CD4-positive, CD25-positive, alpha-beta regulatory T cell (primary cell): ENCODE measurements at places on chromosomes 5 and 9. TPM values are rescaled to one million over a fixed set of nuclear protein-coding genes. Genes with fewer than 3 reads are reported as not detected.
A peak's percentile ranks its signal among the peaks of the same experiment; 100 is the strongest.

Gene ZBED3
- total RNA-seq, result 0.59 TPM

Gene GMCL2
- total RNA-seq, result not detected

Gene C8G
- 1.1 TPM for total RNA-seq

Gene INSL6
- not detected for total RNA-seq

Gene ADAMTS19
- not detected for total RNA-seq

Gene TRIM32
- 19.9 TPM for total RNA-seq

Gene FST
- total RNA-seq, result not detected

Gene PRSS3
- not detected for total RNA-seq

Gene UNC13B
- total RNA-seq, result 0.96 TPM

Gene GARNL3
- 4.3 TPM for total RNA-seq

Gene GNPDA1
- 7.7 TPM for total RNA-seq

Gene KCNV2
- not detected for total RNA-seq

Gene HARS2
- 29.8 TPM for total RNA-seq

- DNase-seq, result no peak
These were observed 44.8 kb downstream of the EHMT1 start for GRCh38 chr9:137663584-137663983.

DNA sequence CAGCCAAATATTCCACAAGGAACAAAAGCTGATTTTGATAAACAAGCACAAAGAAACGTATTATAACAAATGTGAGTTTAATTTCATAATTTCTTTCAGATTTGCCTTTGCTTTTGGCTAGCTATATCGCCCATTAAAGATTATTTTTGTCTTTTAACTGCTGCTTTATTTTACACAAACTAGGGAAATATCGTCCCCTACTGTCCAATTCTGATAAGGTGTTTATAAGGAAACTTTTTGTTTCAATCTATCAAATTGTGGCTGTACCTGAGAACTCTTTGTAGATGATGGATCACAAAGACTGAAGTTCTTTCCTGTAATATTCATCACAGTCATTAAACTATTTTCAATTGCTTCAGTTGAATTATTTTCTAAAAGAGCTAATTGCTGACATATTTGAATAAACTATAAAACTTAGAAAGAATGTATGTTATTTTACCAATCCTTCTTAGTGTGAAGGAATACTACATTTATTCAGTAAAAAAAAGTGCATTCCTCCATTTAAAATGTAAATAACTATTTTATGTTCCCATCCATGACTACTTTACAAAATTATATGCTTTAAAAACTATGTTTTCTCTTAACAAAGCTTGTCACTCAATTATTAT is 431.3 kb upstream of the ITGA1 start:
- DNase-seq, result no peak

- no peak for DNase-seq
These were observed 180.9 kb downstream of the ZNF462 start for GRCh38 chr9:107043886-107044285.

- no peak for DNase-seq
These were observed 25.3 kb upstream of the COL5A1 start for GRCh38 chr9:134616341-134616740.

GRCh38 chr5:107072440-107072839 is 598.3 kb downstream of the EFNA5 start:
- no peak for DNase-seq

DNA sequence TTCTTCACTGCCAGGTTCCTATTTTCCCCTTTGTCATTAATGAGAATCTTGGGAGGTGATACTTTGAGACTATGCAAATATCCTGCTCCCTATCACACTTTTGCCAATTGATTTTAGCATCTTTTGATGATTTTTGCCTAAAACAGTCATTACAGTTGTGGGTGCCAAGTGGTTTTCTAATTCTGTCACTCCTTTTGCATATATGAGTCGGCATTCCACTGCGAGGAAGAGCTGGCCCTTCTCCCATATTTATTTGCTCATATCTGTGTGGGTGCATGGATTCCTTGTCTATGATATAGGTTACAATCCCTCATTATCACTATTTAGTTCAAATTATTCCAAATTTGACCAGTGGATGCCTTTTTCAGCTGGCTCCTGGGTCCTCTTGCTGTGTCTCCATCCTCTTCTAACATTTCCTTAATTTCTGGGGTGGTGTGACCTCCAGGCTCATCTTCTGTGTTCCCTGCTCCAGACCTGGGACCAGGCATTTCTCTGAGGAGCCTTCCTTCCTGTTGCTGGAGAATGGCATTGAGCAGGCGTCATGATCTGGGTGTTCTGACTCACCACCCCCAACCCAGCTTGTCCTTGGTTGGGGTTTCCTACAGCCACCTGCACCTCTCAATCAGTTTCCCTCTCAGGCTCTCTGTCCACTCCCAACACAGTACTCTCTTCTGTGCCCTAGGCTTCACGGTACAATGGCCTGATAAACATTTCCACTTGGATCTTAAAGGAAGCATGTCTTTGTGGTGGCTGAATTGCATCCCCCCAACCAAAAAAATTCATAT is 106.7 kb downstream of the NXNL2 start:
- no peak for DNase-seq

DNA sequence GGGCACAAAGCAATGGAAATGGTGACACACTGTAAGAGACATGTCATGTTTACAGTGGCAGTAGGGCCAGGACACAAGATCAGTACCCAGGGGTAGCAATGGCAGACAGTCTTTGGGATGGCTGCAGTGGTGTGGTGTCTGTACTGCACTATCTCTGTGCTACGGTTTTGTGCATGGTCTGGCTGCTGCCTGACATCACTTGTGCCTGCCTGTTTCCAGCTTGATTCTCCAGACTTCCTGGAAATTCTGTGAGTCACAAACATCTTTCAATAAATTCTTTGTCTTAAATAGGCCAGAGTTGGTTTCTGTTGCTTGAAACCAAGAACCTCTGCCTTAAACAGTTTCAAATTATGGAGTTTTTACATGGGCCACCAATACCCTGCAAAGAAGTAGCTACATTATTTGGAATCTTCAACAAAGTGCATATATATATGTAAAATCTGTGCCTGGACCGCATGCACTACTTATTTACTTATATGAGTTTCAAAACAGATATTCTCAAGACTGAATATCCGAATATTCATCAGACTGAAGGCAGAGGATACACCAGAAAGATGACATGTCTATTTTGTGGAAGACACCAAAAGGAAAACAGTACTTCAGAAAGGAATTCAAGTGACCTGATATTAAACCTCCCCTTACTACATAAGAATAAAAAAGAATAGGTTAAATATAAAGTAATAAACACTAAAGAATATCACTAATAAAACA is 188.1 kb downstream of the RFX3 start:
- peak; percentile 18 for DNase-seq

DNA sequence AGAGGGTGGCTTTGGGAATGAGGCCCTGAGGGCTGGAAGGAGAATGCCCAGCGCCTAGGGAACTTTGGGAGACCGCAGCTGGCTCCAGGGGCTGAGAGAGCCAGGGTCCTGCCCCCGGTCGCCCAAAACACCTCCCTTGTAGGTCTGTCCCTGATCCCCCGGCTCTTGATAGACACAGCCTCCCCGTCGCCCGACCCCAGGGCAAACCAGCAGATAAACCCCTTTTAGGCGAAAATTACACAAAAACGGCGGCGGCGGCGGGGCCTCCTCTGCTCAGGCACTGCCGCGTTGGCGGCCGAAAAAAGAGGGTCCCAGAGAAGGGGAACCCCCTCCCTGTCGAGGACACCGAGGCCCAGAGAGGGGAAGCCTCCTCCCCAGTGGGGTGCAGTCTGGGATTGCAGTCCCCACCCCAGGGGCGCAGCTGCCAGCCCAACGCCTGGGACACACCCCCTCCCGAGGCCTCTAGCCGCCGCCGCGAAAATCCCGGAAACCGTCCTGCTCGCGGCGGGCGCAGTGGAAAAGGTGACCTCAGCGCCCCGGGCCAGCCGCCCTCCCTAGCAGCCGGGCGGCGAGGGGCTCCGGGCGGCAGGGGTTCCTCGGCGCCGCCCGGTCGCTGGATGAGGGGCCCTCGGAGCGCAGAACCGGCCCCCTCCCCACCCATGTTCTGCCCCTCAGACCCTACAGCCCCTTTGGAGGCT is 3.1 kb upstream of the BARX1 start:
- DNase-seq, result no peak

GRCh38 chr9:110220809-110221208 is 12.8 kb upstream of the C9orf152 start:
- DNase-seq, result no peak

GRCh38 chr5:11384441-11385250 is 519.6 kb downstream of the CTNND2 start:
- DNase-seq, result no peak

DNA sequence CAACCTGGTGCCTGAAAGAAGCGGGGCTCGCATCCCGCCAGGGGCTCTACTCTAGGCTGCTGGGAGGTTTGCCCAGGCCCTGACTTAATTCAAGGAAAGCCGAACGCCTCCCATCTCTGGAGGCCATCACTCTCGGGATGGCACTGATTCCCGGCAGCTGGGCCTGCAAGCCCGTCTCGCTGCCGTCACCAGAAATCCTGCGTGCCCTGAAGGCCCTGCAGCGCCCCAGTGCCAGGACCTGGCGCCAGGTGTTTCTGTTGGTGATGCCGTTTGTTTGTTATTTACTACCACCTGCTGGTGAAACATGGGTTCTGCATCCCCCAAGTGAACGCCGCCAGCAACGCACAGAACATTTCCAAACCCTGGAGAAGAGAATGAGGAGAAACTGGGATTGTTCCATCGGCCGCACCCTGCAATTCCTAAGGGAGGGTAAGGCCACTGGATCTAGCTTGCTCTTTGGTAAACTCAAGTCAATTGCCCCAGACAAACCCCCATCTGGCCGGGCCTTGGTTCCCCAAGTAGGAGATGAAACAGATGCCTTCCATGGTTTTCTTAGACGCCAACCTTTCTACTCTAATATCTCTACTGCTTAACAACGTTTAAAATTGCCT is 77.9 kb downstream of the AK8 start:
- peak; percentile 74 for DNase-seq

DNA sequence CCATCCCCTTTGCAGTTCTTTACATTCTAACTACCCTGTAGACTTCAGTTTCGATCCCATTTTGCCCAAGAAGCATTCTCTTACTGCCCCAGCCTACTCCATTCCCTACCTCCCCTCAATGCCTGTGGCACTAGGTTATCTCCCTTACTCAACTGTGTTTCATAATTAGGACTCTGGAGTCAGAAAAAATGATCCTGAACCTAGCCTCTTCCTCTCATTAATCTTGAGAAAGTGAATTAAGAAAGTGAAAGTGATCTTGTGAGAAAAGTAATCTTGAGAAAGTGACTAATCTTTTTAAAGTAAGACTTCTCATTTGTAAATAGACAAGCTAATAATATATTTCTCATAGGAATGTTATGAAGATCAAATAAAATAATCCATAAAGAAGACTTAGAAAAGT is 444.0 kb upstream of the TRPC7 start:
- no peak for DNase-seq

DNA sequence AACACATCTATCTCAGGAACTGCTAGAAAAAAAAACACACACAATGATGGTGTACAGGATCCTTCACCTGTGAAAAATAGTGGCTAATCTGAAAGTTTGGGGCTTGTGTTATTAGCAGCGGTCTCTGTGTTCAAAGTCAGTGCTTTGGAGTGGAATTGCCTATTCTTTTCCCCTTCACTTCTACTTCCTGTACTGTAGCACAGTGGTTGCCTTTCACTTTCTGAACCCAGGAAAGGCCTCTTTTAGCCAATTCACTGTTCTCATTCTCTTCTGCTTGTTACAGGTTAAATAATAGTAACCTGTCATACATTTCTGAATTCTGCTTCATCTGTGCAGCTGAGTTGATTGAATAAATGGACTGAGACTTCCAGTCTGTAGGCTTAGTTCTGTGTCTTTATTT is 161.3 kb upstream of the RGS7BP start:
- DNase-seq, result no peak

- no peak for DNase-seq
These were observed 218.5 kb downstream of the SPOCK1 start for GRCh38 chr5:137280656-137281055.

GRCh38 chr5:141632650-141633049 is 4.0 kb downstream of the HDAC3 start:
- no peak for DNase-seq

DNA sequence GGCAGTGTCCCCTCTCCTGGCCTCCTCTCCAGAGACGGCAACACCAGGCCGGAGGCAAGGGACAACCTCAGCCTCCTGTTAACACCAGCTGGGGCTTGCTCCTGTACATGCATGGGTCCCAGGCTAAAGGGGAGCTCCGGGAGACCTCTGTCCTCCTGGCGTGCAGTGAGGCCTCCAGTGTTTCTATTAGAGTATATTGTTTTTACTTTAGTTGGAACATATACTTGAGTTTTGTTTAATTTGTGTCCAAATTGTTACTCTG is 12.0 kb upstream of the IRX2 start:
- no peak for DNase-seq

DNA sequence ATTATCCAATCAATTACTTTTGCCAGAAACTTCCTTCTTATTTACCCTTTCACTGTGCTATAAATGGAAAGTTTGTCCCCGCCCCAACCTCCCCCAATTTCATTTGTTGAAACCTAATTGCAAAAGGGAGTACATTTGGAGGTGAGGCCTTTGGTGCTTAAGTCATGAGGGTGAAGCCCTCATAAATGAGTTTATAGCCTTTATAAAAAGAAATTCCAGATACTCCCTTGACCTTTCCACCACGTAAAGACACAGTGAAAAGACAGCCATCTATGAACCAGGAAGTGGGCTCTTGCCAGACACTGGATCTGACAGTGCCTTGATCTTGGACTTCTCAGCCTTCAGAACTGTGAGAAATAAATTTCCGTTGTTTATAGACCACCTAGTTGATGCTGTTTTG is 82.3 kb downstream of the NUDT12 start:
- no peak for DNase-seq

DNA sequence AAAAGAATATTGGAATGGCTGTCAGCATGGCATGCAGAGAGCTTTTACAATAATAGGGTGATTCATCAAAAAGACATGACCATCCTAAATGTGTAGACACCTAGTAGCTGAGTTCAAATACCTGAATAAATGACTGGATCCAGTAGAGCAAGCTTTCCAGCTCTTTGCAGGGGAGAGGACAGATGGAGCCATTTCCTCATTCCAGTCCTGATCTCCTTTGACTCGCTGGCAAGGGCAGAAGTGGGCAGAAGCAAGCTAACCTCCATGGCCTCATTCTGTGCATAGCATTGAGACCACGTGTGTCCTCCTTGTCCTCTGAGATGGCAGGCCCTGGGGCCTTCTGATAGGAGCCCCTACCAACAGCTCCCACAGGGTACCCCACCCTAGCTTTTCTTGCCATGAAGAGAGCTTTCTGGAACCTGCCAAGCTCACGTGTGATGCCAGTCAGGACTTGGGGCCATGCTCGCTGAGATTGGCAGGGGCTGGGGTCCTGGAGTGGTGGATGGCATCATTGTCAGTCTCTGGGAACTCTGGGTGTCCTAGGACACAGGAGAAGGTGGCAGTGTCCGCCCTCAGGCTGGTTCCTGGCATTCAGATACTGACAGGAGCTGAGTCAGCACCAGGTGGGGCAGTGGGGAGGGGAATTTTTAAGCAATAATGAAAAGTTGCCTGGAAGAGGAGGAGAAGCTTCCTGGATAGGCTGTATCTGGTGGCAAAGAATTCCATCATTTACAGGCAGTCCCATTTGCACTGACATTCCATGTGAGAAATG is 33.6 kb downstream of the WWC1 start:
- DNase-seq, result no peak

GRCh38 chr5:98605426-98605825 is 168.0 kb upstream of the RGMB start:
- DNase-seq, result no peak
